Ecto neural progenitor cell (in vitro differentiated cells): ENCODE measurements at places on chromosomes 3 and 15.
A peak's percentile ranks its signal among the peaks of the same experiment; 100 is the strongest.

GRCh38 chr3:82004266-82004665 lies 242.8 kb upstream of the GBE1 start:
- DNase-seq: no peak

DNA sequence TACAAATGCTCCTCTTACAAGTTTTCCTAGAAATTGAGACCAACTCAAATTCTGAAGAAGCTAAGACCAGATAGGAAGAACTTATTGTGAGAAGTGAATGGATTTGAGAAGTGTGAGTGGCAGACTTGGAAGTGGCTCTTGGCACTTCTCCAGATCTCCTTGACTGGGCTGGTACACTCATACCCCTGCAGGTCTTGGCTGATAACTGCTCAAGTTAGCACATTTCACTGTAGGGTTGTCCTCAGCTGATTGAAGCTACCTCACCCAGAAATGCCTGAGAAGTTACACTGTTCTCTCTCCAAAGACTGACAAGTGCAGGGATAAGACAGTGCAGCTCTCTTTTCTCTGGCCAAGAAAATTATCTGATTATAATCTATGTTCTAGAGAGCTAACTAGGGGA lies 16.5 kb upstream of the CLDN1 start:
- no peak for DNase-seq

DNA sequence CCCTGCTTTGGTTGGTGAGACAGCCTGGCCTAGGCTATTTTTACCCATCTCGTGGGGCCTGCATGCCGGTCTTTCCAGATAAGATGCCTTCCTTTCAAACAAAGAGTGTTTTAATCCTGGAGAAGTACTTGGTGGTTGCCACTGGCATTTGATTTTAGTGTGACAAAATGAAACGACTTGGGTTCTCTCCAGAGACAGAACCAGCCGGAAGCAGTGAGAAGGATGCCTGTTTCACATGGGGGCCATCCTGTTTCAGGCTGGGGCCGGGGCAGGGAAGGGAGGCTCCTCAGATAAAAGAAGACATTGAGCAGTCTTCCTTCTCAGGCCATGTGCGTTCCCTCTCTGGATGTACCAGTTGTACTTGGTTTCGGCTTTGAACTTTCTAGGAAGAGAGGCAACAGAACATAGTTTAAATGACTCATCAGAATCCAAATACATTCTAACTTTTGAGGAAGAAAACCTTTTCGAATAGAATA lies 74.9 kb downstream of the TOP2B start:
- DNase-seq: no peak

- DNase-seq: no peak
These were observed 66.0 kb downstream of the SPTSSB start for GRCh38 chr3:161305095-161305991.

GRCh38 chr15:67063689-67064606 lies 1.5 kb upstream of the SMAD3 start:
- DNase-seq: peak; percentile 74

- DNase-seq: no peak
These were observed 36.2 kb downstream of the PFN2 start for GRCh38 chr3:149934524-149934923.

GRCh38 chr15:62337934-62338333 lies 172.8 kb upstream of the C2CD4B start:
- no peak for DNase-seq

DNA sequence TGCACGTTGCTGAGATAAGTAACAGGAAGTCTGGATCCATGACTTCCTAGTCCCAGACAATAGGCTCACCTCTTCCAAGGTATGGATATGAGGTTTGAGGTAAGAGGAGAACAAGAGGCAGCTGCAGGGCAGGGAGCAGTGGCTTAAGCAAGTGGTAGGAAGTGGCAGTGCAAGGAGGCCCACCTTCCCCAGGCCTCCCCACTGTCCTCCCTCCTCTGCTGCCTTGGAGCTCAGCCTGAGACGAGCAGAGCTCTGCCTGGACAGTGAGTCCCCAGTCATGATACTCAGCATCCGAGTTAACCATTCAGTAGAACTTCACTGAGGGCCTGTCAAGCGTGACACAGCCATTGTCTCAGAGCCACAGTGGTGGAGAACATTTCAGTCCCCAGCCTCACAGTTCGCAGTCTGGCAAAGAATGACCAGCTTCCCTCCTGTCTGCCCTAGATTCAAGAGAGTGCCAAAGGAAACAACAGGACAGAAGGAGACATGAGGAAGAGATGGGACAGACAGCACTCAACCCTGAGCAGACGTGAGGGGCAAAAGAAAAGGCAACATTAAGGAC lies 41.4 kb upstream of the BOC start:
- no peak for DNase-seq

- no peak for DNase-seq
These were observed 49.5 kb downstream of the CCDC12 start for GRCh38 chr3:46926871-46927717.

GRCh38 chr3:65953301-65953812 lies 85.4 kb downstream of the MAGI1 start:
- DNase-seq: peak; percentile 54

DNA sequence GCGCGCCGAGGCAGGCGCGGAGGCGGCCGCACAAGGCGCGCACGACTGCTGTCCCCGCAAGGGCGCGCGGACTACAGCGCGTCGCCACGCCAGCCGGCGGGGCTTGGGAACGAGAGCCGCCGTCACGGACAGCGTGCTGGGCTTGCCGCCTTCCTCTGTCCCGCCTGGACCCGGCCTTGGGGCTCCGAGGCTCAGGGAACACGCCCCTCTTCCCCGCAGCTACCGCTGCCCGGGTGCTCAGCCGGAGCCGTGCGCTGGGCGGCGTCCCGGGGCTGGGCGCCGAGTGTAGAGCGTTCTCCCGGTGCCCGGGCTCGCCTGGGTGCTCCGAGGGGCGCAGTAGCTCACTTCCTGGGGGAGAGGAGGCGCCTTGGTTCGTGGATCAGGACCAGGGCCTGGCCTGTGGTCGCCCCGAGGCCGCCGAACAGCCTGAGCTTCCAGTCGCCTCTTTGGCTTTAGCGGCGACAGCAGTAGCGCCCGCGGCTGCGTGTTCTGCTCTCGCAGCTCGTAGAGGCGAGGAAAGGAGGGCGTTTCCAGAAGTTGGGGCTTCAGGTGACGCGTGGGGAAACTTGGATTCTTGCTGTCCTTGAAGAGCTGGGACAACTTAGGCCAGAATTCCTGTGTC lies 226.7 kb upstream of the C2CD4B start:
- peak; percentile 74 for DNase-seq

- no peak for DNase-seq
These were observed 48.4 kb downstream of the ARHGEF3 start for GRCh38 chr3:56753206-56753820.
